ENCODE measurements at places on chromosomes 1 and 21. TPM values are rescaled to one million over a fixed set of nuclear protein-coding genes. Genes with fewer than 3 reads are reported as not detected.
A peak's percentile ranks its signal among the peaks of the same experiment; 100 is the strongest.

GRCh38 chr1:119015547-119015946 lies 27.4 kb upstream of the TBX15 start:
- DNase-seq = no peak

DNA sequence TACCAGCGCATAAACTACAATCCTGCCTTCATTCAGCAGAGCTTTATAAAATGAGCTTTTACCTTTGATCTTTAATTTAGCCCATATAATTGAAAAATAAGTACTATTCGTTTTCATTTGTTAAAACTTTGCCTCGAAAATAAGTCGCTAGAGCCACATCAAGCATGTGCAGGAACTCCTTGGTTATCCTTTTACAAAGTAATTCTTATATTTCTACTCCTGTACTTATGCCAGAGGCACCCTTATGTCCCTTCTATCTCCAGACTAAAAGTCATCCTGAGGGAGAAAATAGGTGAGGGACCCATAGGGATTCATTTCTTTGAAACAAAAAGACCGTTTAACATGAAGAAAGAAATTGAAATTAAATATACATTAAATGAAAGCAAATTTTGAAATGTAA lies 278.2 kb upstream of the C1orf105 start:
- DNase-seq = no peak

- no peak for DNase-seq
Measured at GRCh38 chr1:98896711-98897445, 107.8 kb downstream of the PLPPR5 start.

- DNase-seq = no peak
Measured at GRCh38 chr1:200409203-200409760, 554 bp downstream of the ZNF281 start.

DNA sequence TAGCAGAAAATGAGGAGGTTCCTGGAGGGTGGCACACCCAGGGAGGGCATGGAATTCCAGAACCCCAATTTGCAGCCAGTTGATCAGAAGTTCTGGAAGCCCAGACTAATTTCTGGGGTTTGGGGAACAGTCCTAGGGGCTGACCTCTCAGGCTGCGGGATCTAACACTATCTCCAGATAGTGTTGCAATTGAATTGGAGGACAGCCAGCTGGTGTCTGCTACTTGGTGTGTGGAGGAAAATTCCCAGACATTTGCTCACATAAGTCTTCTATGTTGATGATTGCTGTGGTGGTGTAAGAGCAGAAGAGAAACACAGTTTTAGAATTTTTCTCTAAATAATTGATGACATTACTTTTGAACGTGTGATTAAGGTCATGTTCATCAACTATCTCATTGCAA lies 154.3 kb upstream of the RNPC3 start:
- DNase-seq = peak; percentile 48

GRCh38 chr1:246324711-246325110 lies 182.4 kb downstream of the SMYD3 start:
- peak; percentile 56 for DNase-seq

GRCh38 chr1:233356705-233356987 lies 29.1 kb downstream of the MAP3K21 start:
- DNase-seq = no peak

GRCh38 chr1:67532452-67533216 lies 102.4 kb upstream of the SERBP1 start:
- DNase-seq = peak; percentile 85

GRCh38 chr1:160209321-160210046 lies 4.3 kb downstream of the PEA15 start:
- DNase-seq = no peak

GRCh38 chr1:223269006-223269405 lies 95.0 kb downstream of the SUSD4 start:
- DNase-seq = no peak

DNA sequence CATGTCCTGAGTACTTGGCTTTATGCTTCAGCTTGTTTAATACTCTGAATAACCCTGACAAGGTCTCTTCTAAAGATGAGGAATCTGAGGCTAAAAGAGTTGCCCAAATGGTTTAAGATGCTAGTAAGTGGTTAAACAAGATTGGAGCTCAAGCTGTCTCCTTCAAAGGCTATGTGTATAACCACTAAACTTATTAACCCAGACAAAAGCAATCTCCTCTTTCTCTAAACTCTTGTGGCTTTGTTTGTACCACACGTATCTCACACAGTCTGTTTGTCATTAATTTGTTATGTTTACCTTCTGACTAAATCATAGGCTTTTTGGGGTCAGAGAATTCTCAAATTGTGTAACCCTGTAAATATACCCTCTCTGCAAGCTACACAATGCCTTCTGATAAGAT lies 89.9 kb downstream of the HMCN1 start:
- no peak for DNase-seq

- DNase-seq = no peak
Measured at GRCh38 chr1:30264672-30265025, 458.7 kb downstream of the MATN1 start.

GRCh38 chr1:5620997-5621396 lies 371.2 kb downstream of the NPHP4 start:
- DNase-seq = no peak

- DNase-seq = no peak
Measured at GRCh38 chr1:64163431-64163830, 40.0 kb upstream of the UBE2U start.

DNA sequence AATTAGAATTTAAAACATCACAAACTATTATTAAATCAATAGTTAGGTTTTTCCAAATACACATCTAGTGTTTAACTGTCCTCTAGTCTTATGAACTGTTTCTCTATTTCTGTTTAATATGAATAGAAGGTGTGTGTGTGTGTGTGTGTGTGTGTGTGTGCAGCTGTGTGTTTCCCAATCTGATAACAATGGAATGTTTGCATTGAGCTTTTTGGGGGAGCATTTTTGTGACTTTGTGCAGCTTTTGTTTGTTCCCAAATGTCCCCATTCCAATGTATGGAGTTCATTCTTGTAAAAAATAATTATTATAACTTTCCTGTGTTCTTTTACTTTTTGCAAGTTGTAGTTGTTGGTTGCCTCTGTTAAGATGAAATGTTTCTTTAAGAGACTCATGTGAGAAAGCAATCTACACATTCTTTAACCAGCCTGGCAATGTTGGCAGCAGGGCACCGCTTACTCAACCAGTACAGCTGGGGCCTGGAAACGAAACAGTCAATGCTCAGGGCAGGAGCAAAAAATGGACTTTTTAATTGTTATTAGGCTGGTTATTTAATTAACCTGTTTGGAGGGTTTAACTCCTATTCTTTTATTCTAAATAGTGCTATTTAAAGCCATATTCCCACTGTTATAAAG lies 354.3 kb downstream of the SRGAP2C start:
- DNase-seq = no peak

DNA sequence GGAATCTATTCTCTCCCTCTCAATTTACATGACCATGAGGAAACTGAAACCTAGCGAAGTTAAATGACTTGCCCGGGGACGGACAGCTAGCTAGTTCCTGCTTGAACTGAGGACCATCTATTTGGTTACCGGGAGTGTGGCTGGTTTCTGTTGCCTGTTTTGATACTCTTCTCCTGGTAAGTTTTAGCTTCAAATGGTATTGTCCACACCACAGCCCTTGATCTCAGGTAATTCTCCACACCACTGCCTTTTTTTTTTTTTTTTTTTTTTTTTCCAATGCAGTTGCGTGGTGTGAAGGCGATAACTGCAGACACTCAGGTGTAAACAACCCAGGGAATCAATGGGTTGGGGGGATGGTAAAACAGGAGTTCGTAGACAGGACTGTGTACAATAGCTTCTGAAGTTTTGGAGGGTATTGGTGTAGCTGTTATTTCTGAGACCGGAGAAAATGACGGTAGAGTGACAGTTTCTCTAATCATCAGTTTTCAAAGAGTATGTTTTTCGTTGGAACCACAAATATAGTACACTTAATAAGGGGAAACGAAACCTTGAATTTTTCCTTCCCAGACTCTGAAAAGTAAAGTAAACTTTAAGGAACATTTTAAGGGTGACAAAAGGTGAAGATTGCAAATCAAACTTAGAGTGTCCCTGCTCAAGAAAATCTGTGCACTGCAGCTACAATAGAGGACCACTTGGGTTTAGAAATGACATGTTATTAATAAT lies 125.3 kb upstream of the CACYBP start:
- no peak for DNase-seq

GRCh38 chr1:39926343-39926793 lies 24.7 kb upstream of the MYCL start:
- DNase-seq = no peak

GRCh38 chr1:116722016-116722838 lies 32.0 kb upstream of the CD2 start:
- DNase-seq = no peak

DNA sequence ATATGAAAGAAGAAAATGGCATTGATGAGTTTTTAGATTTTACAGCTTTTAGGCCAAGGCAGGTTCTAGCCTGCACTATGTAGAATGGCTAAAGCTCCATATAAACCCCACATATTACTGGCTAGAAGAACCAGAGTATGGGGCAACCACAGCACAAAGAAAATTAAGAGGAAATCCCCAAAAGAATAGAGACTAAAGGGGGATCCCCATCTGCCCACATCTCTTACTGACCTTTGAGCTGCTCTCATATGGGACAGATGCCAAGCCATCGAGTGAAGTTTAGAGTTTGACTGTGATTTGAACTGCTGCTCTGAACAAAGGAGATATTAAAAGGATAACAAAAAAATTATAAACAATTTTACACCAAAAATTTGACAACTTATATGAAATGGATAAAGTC lies 102.2 kb upstream of the HAO2 start:
- no peak for DNase-seq

GRCh38 chr1:161954466-161954865 lies 69.2 kb downstream of the OLFML2B start:
- no peak for DNase-seq

GRCh38 chr1:34744851-34745250 lies 10.0 kb upstream of the GJB5 start:
- DNase-seq = no peak

DNA sequence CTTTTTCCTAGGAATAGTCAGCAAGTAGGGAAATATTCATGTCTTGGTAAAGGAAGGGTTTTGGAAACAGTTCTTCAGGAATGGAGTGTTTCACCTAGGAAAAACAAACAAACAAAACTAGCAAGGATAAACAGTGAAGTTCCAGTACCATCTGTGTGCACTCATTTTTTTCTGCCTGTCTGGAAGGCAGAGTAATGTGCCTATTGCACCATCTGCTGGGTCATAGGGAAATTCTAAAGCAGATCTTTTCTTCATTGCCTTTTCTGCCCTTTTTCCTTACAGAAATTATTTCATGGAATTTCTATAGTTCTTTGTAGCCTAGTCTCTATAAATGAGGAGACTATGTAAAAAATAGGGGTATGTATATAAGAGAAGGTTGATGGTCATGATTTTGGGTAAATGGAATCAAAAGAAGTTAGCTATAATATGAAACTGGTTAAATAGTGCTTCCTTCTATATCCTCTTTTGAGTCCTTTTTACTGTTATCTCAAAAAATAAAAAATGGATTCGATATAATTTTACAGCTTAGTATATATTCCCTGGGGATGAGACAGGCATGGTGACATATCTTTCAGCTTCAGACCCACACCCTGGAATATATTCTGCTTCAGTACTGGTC lies 3.4 kb upstream of the HRNR start:
- peak; percentile 5 for DNase-seq

DNA sequence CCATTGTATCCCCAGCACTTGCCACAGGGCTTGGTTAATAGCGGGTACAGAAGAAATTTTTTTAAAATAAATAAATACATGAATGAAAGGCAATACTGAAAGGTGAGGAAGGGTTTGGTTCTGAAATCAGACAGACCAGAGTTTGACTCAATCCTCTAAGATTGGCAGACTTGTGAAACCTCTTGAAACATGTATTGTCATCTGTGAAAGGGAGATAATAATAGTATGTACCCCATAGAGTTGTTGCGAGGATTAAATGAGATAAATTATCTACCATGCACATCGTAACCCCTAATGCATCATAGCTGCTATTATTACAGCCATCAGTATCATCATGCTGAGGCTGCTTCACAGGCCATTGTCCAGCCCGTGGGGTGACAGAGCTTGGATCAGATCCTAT lies 41.4 kb downstream of the S1PR1 start:
- DNase-seq = no peak

DNA sequence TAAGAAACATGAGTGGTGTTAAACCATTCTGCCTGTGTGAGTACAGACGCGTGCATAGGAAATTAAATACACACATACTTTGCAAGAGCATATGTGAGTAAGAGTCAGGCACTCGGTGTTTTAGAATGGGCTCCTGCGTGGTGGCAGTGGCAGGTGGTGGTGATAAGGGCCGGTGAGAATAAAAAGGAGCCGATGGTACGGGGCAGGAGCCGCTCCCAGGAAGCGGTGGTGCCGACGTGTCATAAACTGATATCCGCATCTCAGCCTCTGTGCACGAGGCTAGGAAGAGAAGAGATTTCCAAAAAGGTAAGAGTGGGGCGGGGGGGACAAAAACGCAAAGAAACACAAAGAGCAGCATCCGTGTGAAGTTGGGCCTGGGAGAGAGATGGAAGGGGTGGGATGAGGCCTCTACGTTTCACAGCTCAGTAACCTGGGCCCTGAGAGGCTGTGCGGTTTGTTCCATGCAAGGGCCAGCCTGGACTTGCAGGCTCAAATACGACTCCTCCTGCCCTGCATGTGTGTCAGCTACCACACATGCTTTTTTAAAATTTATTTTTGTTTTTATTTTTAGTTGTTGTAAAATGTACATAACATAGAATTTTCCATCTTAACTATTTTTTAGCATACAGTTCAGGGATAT lies 127.7 kb upstream of the COL6A1 start:
- DNase-seq = no peak

DNA sequence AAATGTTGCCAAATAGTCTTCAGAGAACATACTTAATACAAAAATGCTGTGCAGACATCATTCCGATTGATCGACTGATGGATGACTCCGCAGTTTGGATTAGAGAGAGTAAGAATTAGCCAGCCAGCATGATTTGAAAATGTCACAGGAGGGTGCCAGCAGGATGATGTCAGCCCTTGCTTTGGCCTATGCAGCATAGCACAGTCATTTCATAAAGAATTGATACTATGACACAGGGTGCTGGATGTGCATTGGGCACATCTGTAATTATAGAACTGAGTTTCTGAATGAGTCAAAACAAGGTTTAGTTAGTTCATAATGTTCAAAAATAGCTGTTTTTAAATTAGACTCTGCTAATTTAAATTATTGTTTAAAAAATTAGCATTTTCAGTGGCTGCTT lies 21.6 kb upstream of the TRAF5 start:
- no peak for DNase-seq

GRCh38 chr1:73813716-73814115 lies 384.3 kb downstream of the LRRIQ3 start:
- no peak for DNase-seq

- no peak for DNase-seq
Measured at GRCh38 chr21:38798481-38798882, 7.2 kb upstream of the ETS2 start.

Gene SPATC1L
- 9.5 TPM for total RNA-seq

Gene UBL4B
- total RNA-seq = not detected

Gene SYDE2
- total RNA-seq = 24.2 TPM

Gene TMPRSS15
- not detected for total RNA-seq

Gene BCL2L15
- total RNA-seq = 0.32 TPM

Gene CFHR3
- not detected for total RNA-seq

Gene IL19
- 1.7 TPM for total RNA-seq

Gene CD2
- total RNA-seq = not detected

Gene WNT4
- 0.43 TPM for total RNA-seq

Gene GNG4
- total RNA-seq = 7.3 TPM

Gene HIVEP3
- 1.6 TPM for total RNA-seq

Gene SPRR3
- total RNA-seq = not detected
